Progenitor cell of endocrine pancreas (in vitro differentiated cells): ENCODE measurements at places on chromosomes 11 and 22.

GRCh38 chr22:22556995-22557925 is 1.8 kb downstream of the PRAME start:
- no peak for DNase-seq

DNA sequence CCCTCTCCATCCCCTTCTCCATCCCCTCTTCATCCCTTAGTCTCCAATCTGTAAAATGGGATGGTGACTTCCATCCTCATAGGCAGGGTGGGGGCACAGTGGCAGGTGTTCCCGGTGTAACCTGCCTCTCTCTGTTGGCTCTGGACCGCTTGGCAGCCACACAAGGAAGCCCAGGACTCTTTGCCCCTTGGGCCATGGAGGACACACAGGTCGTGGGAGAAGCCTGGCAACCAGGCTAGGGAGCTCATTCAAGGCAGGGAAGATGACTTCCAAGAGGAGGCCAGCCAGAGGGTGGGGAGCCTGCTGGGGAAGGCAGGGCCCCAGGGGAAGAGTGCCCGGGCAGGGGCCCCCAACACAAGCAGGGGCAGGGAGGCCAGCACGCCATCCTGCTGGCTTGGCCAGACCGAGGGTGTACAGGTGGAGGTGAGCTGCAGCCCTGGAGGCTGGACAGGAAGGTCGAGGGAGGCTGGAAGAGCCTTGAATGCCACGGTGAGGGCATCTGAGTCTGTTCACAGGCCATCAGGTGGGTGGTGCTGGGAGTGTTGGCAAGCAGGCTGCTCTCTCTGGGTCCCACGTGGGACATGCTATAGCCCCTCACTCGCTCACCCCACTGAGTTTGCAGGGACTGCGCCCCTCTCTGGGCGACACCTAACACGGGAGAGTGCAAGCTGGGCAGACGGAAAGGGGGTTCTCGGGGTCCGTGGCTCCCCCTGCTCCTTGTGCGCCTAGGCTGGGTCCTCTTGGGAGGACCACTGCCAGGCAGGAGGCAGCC is 15.5 kb upstream of the CTSD start:
- no peak for DNase-seq

- DNase-seq = no peak
Measured at GRCh38 chr11:7143908-7144307, 55.1 kb downstream of the RBMXL2 start.

- peak; percentile 27 for DNase-seq
Measured at GRCh38 chr11:119056421-119056999, 495 bp downstream of the HYOU1 start.

DNA sequence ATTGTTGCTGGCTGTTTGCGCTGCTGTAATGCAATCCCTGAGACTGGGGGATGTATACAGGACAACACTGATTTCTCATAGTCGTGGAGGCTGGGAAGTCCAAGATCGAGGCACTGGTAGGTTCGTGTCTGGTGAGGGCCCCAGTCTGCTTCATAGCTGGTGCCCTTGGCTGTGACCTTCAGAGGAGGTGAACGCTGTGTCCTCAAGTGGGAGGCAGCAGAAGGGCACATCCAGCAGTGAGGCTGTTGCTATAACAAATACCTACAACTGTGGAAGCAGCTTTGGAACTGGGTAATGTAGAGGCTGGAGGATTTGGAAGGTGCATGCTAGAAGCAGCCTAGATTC is 21.3 kb downstream of the KRTAP5-5 start:
- DNase-seq = no peak

GRCh38 chr22:37193629-37194191 is 5.7 kb upstream of the C1QTNF6 start:
- no peak for DNase-seq

- no peak for DNase-seq
Measured at GRCh38 chr11:40029391-40029790, 1430.1 kb downstream of the LRRC4C start.

- DNase-seq = no peak
Measured at GRCh38 chr11:11186249-11186648, 166.8 kb downstream of the CSNK2A3 start.

- DNase-seq = no peak
Measured at GRCh38 chr11:64916040-64916774, 802 bp downstream of the ATG2A start.

DNA sequence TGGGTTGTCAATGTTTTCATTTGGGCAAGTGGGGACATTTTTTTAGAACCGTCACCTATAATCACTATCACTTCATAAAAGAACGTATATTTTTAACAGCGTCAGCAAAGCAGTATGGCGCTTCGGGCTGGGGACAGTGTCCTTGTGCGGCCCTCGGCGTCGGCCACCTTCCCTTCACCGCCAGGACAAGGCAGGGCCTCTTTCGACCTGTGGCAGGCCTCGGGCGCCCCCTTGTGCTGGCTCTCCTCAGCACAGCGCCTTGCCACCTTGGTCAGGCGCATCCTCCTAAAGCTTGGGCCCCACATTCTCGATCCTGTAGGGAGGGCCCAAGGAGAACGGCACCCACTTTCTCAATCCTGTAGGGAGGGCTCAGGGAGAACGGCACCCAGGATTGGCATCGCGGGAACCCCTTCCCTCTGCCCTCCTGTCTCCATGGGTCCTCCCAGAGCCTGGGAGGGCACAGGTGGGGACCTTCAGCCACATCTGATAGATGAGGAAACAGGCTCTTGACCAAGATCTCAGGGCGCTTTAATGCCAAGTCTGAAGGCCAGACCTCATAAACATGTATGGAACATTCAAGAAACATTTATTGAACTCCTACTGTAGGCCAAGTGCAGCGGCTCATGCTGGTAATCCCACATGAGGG is 11.5 kb upstream of the FADD start:
- DNase-seq = peak; percentile 88

GRCh38 chr11:103947546-103947919 is 88.9 kb upstream of the DDI1 start:
- DNase-seq = no peak

DNA sequence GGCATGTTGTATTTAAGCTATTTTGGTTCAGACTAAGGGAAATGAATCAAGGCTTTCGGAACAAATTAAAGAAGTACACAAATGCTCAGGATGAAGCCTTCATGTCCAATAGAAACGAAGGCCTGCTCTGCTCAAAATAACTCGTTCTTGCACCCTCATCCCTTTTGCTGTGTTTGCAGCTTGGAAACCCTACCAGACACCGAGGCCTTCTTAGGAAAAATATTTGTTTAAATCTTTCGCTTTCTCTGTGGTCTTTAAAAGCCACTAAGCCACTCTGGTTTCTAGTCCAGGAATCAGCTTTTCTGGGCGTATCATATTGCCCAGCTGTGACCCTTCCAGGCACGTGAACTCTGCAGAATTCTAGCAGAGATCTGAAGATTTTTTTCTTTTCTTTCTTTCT is 60.9 kb upstream of the HSPA8 start:
- DNase-seq = no peak

- DNase-seq = no peak
Measured at GRCh38 chr22:28146401-28147314, 227.6 kb upstream of the PITPNB start.

- DNase-seq = no peak
Measured at GRCh38 chr22:41550952-41551491, 6.8 kb upstream of the POLR3H start.

- DNase-seq = peak; percentile 3
Measured at GRCh38 chr22:49295465-49295743, 532.3 kb downstream of the BRD1 start.

DNA sequence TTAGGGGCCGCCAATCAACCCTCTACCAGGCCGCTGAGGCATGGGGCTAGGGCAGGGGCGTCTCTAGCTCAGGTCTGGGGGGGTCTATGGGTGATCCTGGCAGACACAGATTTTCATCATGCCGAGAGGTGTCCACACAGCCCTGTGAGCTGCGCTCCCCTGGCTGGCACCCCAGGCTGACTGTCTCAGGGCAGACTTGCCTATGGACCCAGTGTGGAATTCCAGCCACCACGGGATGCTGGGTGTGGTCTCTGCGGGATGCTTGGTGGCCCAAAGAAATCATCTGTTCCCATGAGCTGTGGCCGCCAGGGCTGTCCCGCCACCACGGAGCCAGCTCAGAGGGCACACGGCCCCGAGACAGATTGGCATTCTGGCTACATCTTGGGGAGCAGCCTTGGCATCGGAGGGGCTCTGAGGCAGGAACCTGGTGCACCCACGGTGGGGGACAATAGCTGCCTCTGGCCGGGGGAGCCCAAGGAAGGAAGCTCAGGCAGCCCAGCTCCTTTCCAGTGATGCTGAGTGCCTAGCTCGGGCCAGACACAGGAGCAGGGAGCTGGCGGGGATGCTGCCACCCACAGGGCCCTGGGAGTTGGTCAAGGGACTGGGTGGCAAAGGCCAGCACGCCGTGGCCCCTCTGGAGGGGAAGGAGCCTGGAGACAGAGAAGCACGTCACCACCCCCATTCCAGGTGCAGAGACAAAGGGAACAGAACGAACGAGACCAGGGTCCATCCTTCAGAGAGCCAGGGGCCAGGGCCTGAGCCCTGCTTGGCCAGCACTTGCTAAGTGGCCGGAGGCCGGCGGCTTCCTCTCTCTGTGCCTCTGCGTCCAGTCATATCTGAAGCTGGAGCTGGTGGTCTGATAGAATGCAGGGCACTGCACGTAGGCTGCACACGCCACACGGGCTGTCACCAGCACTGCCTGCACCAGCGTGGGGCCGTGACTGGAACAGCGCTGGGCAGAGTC is 64.4 kb upstream of the FGF3 start:
- DNase-seq = no peak

GRCh38 chr11:65712633-65713076 is 603 bp downstream of the KAT5 start:
- no peak for DNase-seq

DNA sequence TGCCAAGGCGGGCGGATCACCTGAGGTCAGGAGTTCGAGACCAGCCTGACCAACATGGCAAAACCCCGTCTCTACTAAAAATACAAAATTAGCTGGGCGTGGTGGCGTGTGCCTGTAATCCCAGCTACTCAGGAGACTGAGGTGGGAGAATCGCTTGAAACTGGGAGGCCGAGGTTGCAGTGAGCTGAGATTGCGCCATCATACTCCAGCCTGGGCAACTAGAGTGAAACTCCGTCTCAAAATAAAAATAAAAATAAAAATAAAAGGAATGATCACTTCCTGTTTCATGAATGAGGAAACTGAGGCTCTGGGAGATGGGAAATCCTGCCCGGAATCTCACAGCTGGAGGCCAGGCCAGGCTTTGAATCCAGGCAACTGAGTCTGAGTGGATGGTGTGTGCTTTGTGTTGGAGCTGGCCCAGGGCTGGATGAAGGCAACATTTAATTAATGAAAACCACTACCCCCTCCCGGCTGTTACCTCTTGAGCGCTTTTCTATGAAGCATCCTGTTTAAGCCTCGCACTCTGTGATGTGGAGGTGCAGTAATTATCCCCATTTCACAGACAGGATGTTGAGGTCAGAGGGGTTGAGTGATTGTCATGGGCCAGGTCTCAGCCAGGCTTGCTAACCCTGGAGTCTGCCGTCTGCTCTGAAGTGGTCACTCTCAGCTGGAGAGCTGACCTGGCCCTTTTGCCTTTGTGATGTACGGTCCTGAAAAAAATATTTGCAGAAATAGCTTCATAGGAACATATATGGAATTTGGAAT is 27.8 kb downstream of the LRP5 start:
- DNase-seq = no peak

GRCh38 chr11:113974741-113975470 is at the start of gene HTR3A:
Gene HTR3A, plus strand, starts transcription at chr11:113975108. Its CDS starts 218 bp downstream, at chr11:113975326.
- DNase-seq = peak; percentile 22

DNA sequence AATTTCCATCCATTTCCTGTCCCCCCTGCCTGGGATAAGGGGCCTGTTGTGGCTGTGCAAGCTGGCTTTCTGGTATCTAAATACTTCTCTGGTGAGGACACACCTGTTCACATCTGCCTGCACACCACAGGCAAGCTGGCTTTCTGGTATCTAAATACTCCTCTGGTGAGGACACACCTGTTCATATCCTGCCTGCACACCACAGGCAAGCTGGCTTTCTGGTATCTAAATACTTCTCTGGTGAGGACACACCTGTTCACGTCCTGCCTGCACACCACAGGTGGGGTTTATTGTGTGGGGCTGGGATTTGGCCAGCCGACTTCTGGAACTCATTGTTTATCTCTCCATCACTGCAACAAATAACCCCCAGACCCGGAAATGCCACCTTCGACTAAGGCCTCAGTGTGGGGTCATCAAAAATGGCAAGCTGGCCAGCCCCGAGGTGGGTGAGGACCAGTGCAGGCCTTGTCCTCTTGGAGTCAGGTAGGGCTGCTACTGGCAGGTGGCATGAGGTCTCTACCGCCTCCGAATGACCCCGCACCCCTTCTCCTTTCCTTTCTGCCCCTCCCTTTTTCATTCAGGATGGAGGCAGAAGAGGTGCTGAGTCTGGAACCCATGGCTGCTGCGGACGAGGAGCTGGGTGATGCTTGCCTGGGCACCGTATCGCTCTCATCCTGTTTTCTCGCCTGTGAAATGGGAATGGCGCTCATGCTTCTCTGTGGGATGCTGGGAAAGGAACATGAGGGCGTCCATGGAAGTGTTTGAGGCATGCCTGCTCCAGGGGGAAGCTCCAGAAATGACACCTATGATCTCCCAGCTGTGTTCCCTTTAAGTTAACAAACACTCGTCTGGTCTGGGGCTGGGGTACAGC is 43.5 kb upstream of the MYEOV start:
- DNase-seq = no peak

GRCh38 chr11:10838881-10839280 is 19.0 kb downstream of the ZBED5 start:
- DNase-seq = no peak

- no peak for DNase-seq
Measured at GRCh38 chr22:46977656-46978343, 215.3 kb downstream of the TBC1D22A start.
